ENCODE measurements at places on chromosomes 2 and 18. TPM values are rescaled to one million over a fixed set of nuclear protein-coding genes. Genes with fewer than 3 reads are reported as not detected.

Gene CYTIP
- total RNA-seq = not detected

Gene IRS1
- 16.2 TPM for total RNA-seq

Gene SERPINB10
- 4.8 TPM for total RNA-seq

Gene GALNT13
- 0.85 TPM for total RNA-seq

Gene SKOR2
- not detected for total RNA-seq

Gene FBXO48
- 0.24 TPM for total RNA-seq

Gene MZT2A
- total RNA-seq = 259 TPM

Gene NGEF
- 0.96 TPM for total RNA-seq

Gene C2orf74
- 4.1 TPM for total RNA-seq

Gene TXNL4A
- 63.9 TPM for total RNA-seq

Gene SLC38A11
- not detected for total RNA-seq

Gene ARHGAP28
- 0.21 TPM for total RNA-seq

Gene MAL
- 1.3 TPM for total RNA-seq

Gene CRACDL
- total RNA-seq = 1.1 TPM

Gene XDH
- 3.2 TPM for total RNA-seq

Gene PLEK
- not detected for total RNA-seq

Gene TDRD15
- not detected for total RNA-seq

All from tracheal epithelial cell (primary cell).